Lower leg skin (tissue), 4 donors: ENCODE measurements at places on chromosomes 7 and 10. TPM values are rescaled to one million over a fixed set of nuclear protein-coding genes. Genes with fewer than 3 reads are reported as not detected.
A peak's percentile ranks its signal among the peaks of the same experiment; 100 is the strongest.

The GNG11 gene
- 3.8 TPM for total RNA-seq

The TRUB1 gene
- total RNA-seq = 8.5 TPM

DNA sequence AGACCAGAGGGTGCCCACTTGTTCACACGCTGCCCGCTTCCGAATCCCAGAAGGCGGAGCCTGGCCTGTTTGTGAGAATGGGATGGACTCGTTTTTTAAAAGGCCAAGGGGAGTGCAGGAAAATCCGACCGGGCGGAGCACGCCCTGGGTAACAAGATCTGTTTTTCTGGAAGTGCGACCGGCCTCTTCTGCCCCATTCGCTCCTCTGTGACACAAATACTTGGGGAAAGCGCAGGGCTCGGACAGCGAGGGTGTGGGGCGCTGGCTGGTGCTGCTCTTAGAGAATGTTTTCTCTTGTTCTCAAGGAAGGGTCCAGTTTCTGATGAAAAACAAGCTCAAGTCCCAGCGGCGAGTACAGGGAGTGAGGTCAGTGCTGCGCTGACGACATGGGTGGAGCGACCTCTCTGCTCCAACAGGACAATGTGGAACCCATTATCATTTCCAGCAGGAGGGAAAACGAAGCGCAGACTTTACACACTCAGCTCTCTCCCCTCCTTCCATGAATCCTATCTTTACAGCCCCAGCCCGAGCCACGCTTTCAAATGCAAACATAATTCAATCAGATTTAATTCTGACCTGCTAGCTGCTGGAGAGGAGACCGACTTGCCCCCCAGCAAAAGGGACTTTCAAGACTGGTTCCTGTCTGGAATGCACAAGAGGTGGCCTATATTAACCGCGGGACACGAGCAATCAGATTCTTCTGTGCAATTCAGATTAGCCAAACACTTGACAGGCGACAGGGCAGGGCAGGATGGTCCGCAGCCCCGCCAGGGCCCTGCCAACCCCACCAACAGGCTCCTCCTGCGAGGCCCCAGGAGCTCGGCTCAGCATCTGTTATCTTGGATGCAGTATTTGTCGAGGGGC is 1.1 kb downstream of the RADIL start:
- peak; percentile 93 for DNase-seq

DNA sequence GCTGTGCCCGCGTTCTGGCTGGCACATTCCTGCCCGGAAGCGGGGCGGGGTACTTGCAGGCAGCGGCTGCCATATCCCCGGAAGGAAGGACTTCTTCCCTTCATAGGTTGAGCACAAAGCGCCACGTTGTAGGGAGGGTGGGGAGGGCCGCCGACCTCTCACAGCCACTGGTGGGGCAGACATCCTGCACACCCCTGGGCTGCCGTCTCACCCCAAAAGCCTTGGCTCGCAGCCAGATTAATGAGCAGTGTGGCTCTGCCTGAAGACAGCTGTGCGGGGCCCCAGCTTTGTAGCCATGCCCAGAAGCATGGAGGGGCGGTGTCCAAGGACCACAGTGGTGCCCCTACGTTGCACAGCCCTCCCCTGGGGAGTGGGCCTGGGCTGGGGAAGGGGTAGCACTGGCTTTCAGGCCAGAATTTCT is 54.3 kb upstream of the DPYSL4 start:
- DNase-seq = no peak

GRCh38 chr10:125343118-125343925 is 183.0 kb upstream of the CTBP2 start:
- DNase-seq = no peak

DNA sequence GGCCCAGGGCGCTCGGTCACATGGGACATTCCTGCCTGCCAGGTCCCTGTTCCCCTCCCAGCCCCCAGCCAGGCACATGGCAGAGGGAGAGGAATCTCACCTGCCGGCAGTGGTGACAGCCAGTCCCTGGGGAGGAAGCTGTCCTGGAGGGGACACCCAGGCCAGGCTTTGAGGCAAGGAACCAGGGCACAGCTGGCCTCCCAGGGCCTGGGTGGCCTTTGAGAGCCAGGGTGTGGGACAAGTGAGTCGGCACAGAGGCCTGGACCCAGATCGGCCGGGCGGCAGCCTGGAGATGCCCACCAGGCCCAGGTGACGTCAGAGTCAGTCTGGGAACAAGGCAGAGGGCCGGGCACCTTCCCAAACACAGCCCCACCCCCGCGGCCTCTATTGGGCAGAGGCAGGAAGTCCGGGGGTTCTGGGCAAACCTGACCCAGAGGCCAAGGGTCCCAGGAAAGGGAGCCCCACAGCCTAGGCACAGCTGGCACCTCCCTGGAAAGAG is 65.0 kb upstream of the CFAP46 start:
- DNase-seq = no peak
